ENCODE measurements at places on chromosomes 3 and 15.

GRCh38 chr3:67388738-67389137 lies 265.7 kb downstream of the SUCLG2 start:
- no peak for DNase-seq

- no peak for DNase-seq
Observed at GRCh38 chr15:95598251-95598855, 732.1 kb upstream of the NR2F2 start.

DNA sequence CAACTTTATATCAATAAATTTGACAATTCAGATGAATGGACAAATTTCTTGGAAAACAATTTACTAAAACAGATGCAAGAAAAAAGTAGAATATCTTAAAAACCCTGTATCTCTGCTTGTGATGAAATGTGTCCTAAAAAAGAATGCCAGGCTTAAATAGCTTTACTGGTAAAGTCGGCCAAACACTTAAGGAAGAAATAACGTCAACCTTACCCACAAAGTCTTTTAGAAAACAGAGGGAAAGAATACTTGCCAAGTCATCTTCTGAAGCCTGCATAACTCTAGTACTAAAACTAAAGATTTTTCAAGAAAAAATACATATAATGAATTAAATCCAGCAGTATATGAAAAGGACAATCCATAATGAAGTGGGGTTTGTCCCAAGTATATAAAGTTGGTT lies 111.1 kb downstream of the RASA2 start:
- DNase-seq: no peak

GRCh38 chr3:135706758-135707375 lies 258.7 kb upstream of the PPP2R3A start:
- no peak for DNase-seq

- DNase-seq: peak; percentile 53
Observed at GRCh38 chr3:55571913-55572312, 84.8 kb upstream of the WNT5A start.

DNA sequence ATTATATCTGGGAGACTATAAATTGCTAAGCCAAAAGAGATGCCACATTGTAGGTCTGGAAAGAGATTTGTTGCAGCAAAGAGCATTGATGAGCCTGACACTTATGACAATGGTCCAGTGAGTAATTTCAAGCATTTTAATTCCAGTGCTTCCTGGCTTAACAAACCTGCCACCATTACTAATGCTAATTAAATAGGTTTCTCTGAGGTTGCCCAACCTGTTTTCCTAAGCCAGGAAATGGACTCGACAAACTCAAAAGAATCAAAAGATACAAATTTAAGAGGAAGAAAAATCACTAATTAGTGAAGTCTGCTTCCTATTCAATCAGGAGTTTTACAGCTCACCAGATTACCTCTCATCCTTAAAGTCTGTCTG lies 36.7 kb upstream of the CTDSPL start:
- no peak for DNase-seq

DNA sequence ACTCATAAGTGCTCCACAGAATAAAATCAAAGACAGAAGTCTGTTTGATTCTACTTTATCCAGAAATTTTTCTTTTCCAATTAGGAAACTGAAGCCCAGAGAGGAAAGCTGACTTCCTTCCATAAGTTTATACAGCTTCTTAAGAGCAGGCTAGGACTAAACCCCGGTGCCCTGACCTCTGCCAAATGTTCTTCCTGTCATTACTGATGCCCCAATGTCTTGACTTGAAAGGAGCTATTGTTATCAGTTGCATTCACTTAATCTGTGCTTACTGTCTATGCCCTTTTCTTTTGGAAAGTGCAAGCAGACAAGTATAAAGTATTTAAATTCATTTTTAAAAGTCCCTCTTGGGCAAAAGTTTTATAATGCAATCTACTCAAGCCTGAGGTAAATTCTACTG lies 18.1 kb downstream of the CD200 start:
- DNase-seq: no peak

DNA sequence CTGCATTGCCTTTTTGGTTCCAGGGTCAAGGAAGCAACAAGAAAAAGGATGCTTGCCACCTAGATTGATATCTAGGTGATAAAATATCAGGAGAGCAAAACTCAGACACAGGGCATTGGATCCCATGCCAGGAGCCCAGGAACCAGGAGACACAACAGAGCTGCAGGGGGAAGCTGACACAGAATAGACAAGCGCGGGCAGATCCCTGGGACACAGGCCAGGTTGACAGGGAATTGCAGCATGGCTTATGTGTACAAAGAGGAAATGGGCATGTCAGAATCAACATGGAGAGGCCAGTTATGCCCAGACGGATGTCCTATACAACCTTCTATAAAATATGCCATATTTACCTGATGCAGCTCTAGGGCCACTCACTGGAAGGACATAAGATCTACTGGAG lies 84.2 kb downstream of the SEMA6D start:
- DNase-seq: no peak

- DNase-seq: no peak
Observed at GRCh38 chr3:197137751-197138150, 108.1 kb upstream of the MELTF start.

GRCh38 chr15:101250341-101250831 lies 1.5 kb downstream of the CHSY1 start:
- DNase-seq: no peak

- DNase-seq: no peak
Observed at GRCh38 chr3:8665407-8665896, 20.9 kb upstream of the SSUH2 start.

DNA sequence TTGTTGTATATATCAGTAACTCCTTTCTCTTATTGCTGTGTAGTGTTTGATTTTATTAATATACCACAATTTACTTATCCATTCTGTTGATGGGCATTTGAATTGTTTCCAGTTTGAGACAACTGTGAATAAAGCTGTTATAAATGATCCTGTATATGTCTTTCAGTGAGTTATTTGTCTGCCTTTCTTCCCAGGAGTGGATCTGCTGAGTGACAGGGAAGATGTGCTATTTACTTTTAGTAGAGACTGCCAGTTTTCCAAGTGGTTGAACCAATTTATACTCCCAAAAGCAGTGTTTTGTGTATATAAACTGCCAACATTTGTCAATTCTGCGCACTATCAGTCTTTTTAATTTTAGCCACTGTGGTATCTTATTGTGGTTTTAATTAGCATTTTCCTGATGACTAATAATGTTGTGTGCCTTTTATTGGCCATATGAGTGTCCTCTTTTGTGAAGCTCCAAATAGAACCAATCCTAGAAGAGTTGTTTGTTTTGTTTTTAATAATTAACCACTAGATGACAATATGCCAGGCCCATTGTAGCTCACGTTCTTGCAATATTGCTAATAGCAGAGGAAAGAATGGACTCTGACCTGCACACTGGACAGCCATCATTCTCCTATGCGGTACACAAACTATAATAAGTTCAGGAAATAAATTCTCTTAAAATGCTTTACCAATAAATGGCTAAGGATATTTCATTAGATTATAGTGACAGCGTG lies 25.3 kb downstream of the TRANK1 start:
- no peak for DNase-seq

- peak; percentile 42 for DNase-seq
Observed at GRCh38 chr3:66507423-66508260, 6.8 kb upstream of the LRIG1 start.

DNA sequence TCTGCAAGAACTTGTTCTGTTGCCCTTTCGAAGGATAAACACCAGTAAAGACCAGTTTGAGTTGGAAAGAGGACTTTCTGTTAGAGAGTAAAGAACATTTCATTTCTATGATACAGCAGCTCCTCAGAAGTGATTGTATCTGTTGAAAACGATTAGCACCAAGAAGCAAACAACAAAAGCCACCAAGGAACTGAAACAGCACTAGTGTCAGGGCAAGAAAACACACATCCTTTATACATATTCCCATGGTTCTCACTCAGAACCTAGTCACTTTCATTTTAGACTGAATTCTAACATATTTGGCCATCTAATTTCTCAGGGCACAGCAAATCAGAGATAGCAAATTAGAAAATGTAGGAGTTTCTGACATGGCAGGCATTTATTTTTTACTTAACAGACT lies 116.1 kb downstream of the ATP1B3 start:
- no peak for DNase-seq

DNA sequence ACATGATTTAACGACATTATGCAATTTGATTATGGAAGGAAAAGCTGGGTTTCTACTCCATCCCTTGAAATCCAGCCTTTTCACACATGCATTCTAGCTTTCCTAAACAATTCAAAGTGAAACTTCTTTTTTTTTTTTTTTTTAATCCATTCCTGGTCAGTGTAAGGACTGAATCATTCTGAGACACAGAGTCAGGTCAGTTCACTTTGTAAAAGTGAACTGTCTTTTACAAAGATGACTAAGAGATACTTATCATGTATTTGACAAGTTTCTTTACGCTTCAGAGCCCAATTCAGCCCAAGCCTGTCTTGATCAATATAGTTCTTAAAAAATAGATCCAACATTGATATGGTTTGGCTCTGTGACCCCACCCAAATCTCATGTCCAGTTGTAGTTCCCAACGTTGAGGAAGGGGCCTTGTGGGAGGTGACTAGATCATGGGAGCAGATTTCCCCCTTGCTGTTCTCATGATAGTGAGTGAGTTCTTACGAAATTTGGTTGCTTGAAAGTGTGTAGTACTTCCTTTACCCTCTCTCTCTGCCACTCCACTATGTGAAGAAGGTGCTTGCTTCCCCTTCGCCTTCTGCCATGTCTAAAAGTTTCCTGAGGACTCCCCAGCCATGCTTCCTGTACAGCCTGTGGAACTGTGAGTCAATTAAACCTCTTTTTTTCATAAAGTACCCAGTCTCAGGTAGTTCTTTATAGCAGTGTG lies 345.6 kb upstream of the THBS1 start:
- no peak for DNase-seq

- DNase-seq: no peak
Observed at GRCh38 chr15:24607636-24608035, 67.9 kb upstream of the NPAP1 start.

GRCh38 chr3:139528281-139528680 lies 11.3 kb downstream of the RBP1 start:
- no peak for DNase-seq

- no peak for DNase-seq
Observed at GRCh38 chr3:108877901-108878300, 55.3 kb downstream of the TRAT1 start.

DNA sequence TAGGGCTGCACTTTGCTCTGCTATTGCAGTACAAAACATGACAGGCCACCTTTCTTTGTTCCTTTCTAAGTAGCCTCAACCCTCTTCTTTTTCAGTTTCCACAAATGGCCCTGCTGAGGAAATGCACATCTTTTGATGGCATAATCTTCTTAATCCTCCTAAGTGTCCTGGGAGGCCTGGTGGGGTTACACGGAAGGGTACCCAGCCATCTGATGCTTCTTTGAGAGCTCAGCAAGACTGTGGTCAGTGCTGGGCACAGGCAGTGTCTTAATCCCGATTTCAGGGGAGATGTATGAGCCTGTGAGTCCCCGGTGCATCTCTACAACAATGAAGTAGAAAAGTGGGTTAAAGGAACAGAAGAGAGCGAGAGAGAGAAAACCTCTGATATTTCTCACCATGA lies 404.8 kb downstream of the GRM7 start:
- no peak for DNase-seq

DNA sequence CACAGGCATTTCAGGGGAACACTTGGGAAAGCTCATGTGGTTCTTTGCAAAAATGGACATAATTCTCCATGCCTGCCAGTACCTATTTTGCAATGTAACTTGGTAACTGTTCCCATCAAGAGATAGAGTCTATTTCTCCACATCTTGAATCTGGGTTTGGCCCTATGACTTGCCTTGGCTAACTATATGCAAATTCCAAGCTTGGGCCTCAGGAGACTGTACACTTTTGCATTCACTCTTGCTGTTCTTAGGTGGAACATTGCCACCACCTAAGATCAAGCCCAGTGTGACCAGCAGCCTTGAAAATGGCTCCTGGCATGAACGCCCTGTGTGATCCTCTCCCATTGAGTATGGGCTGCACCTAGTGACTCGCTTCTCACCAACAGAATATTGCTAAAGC lies 19.8 kb upstream of the SMAD6 start:
- DNase-seq: no peak

GRCh38 chr15:94305133-94305532 lies 73.8 kb downstream of the MCTP2 start:
- DNase-seq: no peak

- no peak for DNase-seq
Observed at GRCh38 chr3:72354486-72354885, 493.8 kb downstream of the SHQ1 start.

- DNase-seq: no peak
Observed at GRCh38 chr15:83102346-83102745, 5.1 kb upstream of the TM6SF1 start.

- peak; percentile 86 for DNase-seq
Observed at GRCh38 chr3:32176989-32177701, 61.3 kb upstream of the CMTM8 start.

DNA sequence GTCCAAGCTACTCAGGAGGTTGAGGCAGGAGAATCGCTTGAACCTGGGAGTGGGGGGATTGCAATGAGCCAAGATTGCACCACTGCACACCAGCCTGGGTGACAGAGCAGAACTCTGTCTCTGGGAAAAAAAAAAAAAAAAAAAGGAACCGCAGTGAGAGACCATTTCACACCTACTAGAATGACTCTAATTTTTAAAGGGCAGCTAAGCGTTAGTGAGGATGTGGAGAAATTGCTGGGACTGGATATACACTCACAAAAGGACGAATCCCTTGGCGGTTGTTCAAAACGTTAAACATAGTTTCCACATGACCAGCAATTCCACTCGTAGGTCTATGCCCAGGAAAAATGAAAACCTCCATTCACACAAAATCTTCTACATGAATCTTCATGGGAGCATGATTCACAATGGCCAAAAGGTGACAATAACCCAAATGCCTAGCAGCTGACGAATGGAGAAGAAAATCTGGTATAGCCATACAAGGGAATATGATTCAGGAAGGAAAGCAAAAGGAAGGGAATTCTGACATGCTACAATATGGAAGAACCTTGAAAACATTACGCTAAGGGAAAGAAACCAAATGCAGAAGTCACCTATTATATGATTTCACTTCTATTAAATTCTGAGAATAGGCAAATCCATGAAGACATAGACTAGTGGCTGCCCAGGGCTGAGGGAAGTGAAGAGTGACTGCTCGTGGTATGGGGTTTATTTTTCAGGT lies 127.0 kb downstream of the CHSY1 start:
- DNase-seq: no peak

- DNase-seq: no peak
Observed at GRCh38 chr3:153392363-153392762, 230.3 kb downstream of the RAP2B start.

- no peak for DNase-seq
Observed at GRCh38 chr3:99720985-99721632, 82.7 kb downstream of the COL8A1 start.

DNA sequence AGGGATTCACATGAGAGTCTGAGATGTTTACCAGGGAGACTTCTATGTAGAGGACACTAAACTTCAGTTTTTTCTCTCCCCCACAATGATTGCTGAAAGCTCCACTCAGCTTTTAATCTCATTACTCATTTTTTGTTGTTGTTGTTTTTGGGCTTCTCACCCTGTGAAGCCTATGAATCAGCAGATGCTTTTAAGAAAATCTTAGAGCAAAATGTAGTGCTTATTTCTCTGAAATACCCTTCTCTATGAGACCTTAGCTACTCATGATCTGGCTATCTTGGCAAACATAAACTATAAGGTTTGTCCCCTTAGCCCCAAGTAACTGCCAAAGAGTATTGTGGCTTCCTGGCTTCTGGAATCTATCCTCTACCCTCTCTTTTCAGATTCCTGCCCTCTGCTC lies 537.3 kb downstream of the OCA2 start:
- DNase-seq: no peak

GRCh38 chr15:42359249-42359648 lies at the start of gene CAPN3:
Gene CAPN3 (plus strand): TSS chr15:42359501. CDS start chr15:42359806, 305 bp downstream.
- DNase-seq: no peak

- DNase-seq: peak; percentile 49
Observed at GRCh38 chr3:129625072-129625874, 18.8 kb upstream of the PLXND1 start.

GRCh38 chr3:134161898-134162615 lies 88.6 kb downstream of the RYK start:
- no peak for DNase-seq

All from mucosa of descending colon (tissue), 3 donors.